ENCODE measurements at places on chromosomes 11 and 22. TPM values are rescaled to one million over a fixed set of nuclear protein-coding genes. Genes with fewer than 3 reads are reported as not detected.

Gene OR4D5
- 0.37 TPM for total RNA-seq

Gene SLC35C1
- 56.8 TPM for total RNA-seq

Gene DCHS1
- 2.8 TPM for total RNA-seq

- DNase-seq = no peak
Measured at GRCh38 chr11:12245091-12245490, 132.3 kb upstream of the PARVA start.

DNA sequence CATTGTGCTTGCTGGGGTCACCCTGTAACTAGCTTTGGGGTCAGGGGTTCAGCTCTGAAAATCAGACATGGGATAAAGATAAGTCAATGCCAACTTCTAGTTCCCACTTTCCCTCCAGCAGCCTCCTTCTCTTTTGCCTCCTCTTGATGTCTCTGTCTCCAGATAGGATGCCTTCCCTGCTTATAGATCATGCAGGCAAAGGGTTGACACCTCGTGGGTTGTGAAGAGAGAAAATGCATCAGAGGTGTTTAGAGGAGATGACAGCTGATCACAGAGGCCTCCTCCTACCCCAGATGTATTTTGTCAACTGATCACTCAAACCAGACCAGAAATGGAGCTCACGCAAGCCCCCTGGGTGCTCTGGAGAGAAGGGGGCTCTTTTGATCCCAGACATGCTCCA is 337.8 kb downstream of the BUD13 start:
- no peak for DNase-seq

GRCh38 chr22:23893945-23894709 is at the start of gene MIF:
MIF (plus strand) TSS chr22:23894383; CDS start chr22:23894475, 92 bp downstream.
- DNase-seq = peak; percentile 96

DNA sequence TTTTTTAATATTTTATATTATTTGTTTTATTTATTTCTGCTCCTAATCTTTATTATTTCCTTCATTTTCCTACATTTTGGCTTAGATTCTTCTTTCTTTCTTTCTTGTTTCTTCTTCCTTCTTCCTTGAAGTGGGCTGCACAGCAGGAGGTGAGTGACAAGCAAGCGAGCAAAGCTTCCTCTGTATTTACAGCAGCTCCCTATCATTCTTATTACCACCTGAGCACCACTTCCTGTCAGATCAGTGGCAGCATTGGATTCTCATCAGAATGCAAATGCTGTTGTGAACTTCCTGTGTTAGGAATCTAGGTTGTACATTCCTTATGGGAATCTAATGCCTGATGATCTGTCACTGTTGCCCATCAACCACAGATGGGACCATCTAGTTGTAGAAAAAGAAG is 784.9 kb upstream of the LUZP2 start:
- DNase-seq = no peak

Data from left colon (tissue), 2 donors.